Brain microvascular endothelial cell (primary cell): ENCODE measurements at places on chromosomes 7 and 10.

GRCh38 chr10:5900247-5900646 is 10.2 kb downstream of the FBH1 start:
- no peak for DNase-seq

- DNase-seq, result peak; percentile 34
Measured at GRCh38 chr10:89458291-89458690, 43.9 kb downstream of the IFIT5 start.

GRCh38 chr7:19116121-19117090 is 1.0 kb downstream of the TWIST1 start:
- peak; percentile 27 for DNase-seq

GRCh38 chr10:20457649-20458048 is 439.5 kb downstream of the NEBL start:
- no peak for DNase-seq

DNA sequence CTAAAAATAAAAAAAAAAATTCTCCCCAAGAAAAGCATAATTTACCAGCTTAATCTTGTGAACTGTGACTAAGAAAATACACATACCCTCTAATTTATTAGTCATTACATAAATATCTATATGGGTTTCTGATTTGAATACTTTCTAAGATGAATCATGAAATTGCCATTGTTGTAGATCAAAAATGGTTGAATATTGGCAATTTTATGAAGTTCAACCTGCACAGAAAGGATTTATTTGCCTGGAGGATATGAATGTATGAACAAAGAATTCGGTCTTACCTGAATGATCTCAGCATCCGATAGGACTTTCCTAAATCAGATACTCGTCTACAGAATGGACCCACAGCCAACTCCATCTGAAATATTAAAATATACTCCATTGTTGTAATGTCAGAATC is 61.5 kb downstream of the HBP1 start:
- no peak for DNase-seq

DNA sequence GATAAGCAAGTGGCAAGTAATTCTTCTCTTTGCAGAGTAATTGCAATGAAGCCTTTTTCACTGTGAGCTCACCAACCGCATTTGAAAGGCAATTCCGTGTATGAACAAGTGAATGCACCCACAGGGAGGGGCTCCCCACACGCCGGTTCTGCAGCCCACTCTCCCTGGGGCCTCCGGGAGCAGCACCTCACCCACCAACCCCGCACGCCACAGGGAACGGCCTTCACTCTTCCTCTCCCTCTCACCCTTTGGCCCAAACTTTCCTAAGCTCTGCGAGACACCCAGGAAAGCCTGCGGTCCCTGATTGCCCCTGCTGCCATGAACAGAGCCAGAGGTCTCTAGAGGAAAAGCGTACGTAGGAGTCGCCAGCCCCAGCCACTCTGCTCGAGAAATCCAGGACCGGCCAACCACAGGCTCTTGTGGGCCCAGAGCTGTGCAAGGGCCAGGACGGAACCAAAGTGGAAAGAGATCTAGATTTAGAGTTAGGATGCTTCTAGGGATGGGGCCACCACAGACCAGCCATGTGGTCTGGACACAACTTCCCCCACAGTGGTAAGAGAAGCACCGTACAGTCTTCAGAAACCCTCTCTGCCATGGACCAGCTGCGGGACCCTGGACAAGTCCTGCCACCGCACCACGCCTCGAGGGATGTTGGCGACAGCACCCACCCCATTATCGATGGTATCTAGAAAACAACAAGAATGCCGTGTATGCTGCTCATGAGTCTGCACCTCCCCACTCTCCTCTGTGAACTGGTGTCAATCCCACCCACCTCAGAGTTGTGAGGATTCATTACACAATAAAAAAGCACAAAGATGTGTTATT is 3.6 kb downstream of the WDR86 start:
- no peak for DNase-seq
